ENCODE measurements at places on chromosomes 3 and 15.

GRCh38 chr3:53464424-53464823 is 30.0 kb upstream of the CACNA1D start:
- no peak for DNase-seq

- DNase-seq, result no peak
Observed at GRCh38 chr15:41734079-41734478, 40.2 kb upstream of the MAPKBP1 start.

GRCh38 chr3:7397097-7397496 is 536.2 kb downstream of the GRM7 start:
- DNase-seq, result no peak

DNA sequence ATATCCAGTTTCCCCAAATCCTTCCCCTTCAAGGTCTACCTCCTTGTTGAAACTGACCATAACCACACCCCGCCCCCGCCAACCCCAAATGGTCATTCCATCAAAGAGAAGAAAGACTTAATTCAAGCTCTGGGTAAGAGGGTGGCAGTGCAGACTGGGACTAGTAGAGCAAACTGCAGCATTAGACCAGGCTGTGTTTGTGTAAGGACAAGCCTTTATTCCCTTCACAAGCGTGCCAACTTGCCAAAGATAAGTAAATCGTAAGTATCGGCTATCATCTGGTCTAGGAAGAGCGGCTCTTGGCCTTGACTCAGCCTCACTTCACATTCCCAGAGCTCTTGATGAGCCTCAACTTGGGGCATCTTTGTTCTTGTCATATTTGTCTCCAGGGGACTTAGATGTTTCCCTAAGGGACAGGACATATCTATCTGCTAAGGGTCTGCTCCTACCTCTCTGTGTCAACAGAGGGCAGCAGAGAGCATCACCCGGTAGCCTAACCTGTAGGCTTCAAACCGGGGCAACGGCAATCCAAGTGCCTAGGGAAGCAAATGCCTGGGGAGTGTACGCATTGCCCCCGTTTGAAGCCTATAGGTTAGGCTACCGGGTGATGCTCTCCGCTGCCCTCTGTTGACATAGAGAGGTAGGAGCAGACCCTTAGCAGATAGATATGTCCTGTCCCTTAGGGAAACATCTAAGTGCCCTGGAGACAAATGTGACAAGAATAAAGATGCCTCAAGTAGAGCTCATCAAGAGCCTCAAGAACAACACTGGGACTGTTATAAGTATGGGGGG is 8.9 kb upstream of the MAP3K13 start:
- DNase-seq, result peak; percentile 81

DNA sequence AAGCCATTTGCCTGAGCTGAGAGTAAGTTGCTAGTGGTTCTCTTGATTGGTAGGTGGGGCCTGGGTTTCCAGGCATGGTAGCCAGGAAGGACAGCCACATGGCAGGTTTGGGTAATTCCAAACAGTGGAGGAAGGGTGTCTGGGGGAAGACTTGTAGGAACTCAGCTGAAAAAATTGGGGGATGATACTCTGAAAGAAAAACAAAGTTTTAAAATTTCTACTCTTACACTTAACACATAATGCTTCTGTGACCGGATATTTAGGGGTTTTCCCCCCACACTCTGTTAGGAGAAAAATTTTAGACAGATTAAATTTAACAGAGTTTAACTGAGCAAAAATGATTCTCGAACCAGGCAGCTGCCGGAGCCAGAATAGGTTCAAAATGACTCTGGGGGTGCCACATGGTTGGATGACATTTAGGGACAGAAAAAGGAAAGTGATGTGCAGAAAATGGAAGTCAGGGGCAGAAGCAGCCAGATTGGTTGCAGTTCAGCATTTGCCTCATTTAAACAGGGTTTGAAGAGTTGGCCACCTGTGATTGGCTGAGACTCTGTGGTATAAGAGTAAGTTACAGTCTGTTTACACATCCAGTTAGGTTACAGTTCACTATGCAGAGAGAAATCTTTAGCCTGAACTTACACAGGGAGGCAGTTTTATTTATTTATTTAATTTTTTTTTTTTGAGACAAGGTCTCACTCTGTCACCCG is 8.1 kb downstream of the B2M start:
- DNase-seq, result no peak

DNA sequence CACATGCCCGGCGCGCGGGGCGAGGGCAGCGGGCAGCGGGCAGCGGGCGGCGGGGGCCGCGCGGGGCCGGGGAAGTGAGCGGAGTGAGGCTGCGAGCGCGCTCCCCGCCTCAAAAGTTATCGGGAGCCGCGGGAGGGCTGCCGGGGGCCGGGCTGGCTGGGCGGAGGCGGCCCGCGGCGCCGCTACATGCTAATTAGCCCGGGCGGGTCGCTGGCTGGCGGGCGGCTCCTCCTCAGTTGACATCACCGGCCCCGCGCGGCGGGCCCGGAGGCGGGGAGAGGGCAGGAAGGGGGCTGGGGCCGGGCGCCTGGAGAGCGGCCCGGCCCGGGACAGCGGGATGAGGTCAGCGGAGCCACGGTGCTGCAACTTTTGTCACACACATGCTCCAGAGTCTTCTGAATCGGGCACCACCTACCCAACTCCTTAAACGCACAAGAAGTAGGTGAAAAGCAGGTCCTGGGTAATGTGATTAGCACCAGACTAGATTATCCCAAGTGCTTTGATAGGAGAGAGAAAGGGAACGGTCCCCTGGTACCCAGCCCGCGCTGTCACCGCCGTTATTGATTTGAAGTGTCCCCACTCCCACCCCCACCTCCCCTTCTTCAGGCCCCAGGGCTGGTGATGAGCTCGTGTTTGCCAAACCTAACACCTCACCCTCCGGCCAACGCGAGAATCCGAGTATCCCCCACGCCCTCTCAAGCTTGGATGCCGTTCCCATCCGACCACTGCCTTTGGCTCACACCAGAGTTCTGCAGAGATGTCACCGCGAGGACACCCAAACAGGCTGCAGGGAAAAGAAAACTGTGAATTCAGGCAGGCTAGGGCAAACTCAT is at the start of gene HEG1:
TSS of gene HEG1 (minus strand) at position 85 of the 833 bp plus-strand sequence. CDS start 107 bp downstream, outside the sequence.
- DNase-seq, result peak; percentile 84
